Caco-2 (cell line): ENCODE measurements at places on chromosomes 11 and 22. TPM values are rescaled to one million over a fixed set of nuclear protein-coding genes. Genes with fewer than 3 reads are reported as not detected.

Gene DTX4
- total RNA-seq: 85.6 and 96.7 TPM in 2 replicates

Gene ART1
- total RNA-seq: not detected in 2 replicates

Gene PKP3
- total RNA-seq: 143 and 149 TPM in 2 replicates

Gene LDLRAD3
- 9.9 and 11.8 TPM in 2 replicates for total RNA-seq

DNA sequence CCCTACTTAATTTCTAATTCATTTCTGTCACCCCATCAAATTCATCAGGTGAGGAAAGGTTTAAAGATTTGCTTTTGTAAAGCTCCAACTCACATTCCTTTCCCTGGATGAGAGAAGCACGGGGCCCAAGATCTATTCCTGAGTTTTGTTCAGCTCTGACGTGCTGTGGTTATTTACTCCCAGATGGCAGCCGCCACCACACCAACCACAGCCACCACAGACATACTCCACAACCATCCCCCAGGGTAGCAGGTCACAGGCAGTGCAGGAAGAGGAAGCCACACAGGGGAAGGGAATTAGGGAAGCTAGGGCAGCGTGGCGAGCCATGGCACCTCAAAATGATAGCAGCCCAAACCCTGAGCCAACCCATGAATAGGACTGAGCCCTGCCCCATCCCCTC, 63.5 kb upstream of the CSNK2A3 start:
- no peaks in the 10 kb centered on the region for H3K4me1 ChIP-seq
- H3K27me3 ChIP-seq: peaks cover 2% of the 10 kb centered on the region
- no peak for DNase-seq
- no peak overlapping the region for H3K27ac ChIP-seq

DNA sequence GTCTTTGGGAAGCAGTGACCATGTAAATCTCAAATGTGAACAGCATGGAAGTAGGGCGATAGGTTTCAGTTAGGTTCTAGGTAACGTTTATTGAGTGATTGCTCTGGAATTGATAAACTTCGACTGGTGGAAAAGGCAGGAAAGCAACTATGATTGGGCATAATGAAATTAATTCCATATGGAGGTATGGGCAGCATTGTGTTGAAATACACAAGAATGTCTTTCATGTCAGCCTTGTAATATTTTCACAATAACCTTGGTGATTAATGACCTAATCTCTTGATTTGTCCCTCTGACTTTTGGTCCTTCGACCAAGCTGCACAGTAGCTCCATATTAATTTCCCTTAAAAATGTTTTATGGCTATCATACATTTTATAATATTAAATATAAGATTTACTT, 2.8 kb downstream of the CEP57 start:
- no peak overlapping the region for H3K27ac ChIP-seq
- no peak overlapping the region for H3K4me3 ChIP-seq
- H3K4me1 ChIP-seq: peaks cover 15% of the 10 kb centered on the region; the same call in 1 of the 2 replicates
- no peaks in the 10 kb centered on the region for H3K27me3 ChIP-seq
- no peak for DNase-seq
- no peaks in the 10 kb centered on the region for H3K36me3 ChIP-seq

DNA sequence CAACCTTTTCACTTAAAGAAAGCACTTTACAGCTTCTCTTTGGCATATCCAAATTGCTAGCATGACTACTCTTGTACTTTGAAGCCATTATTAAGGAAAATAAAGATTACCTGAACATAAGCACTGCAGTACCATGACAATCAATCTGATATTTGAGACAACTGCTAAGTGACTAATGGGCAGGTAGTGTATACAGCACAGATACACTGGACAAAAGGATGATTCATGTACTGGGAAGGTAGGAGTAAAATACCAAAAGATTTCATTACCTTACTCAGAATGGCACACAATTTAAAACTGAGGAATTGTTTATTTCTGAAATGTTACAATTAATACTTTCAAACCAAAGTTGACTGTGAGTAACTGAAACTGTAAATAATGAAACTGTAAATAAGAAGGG, 1054.3 kb upstream of the TENM4 start:
- H3K4me3 ChIP-seq: no peak overlapping the region
- no peak for DNase-seq
- no peaks in the 10 kb centered on the region for H3K27me3 ChIP-seq
- no peaks in the 10 kb centered on the region for H3K4me1 ChIP-seq
- no peak overlapping the region for H3K27ac ChIP-seq
- no peaks in the 10 kb centered on the region for H3K36me3 ChIP-seq

DNA sequence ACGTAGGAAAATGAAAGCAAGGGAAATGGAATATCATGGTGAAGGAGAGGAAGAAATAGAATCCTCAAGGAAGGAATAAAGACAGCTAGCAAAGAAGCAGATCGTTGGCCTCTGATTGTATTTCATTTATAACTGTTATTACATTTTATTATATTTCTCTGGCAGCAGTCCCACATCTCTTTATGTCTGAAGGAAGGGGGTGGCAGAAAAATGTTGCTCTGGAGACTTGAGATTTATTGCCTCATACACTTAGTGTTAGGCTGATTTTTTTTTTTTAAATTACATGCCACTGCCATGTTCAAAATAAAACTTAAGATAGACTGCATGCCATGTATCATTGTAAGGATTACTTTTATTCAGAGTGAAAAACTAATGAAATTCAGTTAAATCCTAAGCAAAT, 971.7 kb upstream of the CHORDC1 start:
- H3K27ac ChIP-seq: no peak overlapping the region
- H3K27me3 ChIP-seq: no peaks in the 10 kb centered on the region
- no peak overlapping the region for H3K4me3 ChIP-seq
- no peaks in the 10 kb centered on the region for H3K36me3 ChIP-seq

DNA sequence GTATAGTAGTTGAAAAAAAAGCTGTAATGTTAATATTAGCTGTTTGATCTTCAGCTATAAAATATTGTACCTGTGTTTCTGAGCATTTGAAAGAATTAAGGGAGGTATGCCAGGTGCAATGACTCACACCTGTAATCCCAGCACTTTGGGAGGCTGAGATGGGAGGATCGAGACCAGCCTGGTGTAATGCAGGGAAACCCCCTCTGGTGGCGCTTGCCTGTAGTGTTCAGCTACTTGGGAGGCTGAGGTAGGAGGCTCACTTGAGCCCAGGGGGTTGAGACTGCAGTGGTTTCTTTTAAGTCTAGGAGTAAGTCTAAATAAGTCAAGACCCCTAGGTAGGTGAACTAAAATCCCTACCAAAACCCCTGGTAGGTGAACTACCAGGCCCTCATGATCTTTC, 37.1 kb downstream of the TAF1D start:
- peaks cover 8% of the 10 kb centered on the region for H3K36me3 ChIP-seq
- no peak for DNase-seq
- no peak overlapping the region for H3K4me3 ChIP-seq
- H3K27me3 ChIP-seq: no peaks in the 10 kb centered on the region
